ENCODE measurements at places on chromosomes 13 and 19. TPM values are rescaled to one million over a fixed set of nuclear protein-coding genes. Genes with fewer than 3 reads are reported as not detected.
A peak's percentile ranks its signal among the peaks of the same experiment; 100 is the strongest.

DNA sequence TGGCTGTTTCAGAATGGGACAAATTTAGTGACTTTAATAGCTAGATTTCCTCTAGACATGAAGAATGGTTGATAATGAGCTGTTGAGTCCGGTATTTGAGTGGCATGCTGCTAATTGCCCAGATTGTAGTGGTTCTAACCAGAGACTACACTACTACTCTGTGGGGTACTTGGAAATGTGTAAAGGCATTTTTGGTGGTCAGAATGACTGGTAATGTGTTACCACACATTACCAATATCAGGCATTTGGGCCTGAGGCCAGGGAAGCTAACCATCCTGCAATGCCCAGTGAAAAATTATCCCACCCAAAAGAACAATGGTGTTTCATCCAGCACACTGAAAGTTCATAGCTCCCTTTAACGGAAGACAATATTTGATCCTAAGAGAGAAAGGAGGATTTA lies 17.5 kb upstream of the N4BP2L1 start:
- no peak for ATAC-seq

DNA sequence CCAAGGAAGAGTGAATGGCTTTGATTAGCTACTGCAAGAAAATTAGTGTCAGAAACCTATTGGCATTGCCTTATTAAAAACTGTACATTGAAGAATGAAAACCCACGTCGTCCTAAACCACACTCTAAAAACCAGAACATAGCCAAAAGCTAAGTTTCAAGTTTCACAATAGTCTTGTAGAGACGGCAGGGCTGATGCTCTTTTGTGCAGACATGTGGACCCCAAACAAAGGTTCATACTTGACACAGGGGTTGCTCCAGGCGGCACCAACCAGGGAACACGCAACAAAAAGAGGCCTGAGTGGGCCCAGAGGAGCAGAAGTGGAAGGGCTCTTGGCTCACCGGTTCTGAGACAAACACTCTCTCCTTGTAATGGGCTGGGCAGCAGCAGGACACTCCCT lies 28.6 kb upstream of the MIR17HG start:
- ATAC-seq: no peak

GRCh38 chr13:25738342-25739196 lies 313.2 kb downstream of the SHISA2 start:
- no peak for ATAC-seq

DNA sequence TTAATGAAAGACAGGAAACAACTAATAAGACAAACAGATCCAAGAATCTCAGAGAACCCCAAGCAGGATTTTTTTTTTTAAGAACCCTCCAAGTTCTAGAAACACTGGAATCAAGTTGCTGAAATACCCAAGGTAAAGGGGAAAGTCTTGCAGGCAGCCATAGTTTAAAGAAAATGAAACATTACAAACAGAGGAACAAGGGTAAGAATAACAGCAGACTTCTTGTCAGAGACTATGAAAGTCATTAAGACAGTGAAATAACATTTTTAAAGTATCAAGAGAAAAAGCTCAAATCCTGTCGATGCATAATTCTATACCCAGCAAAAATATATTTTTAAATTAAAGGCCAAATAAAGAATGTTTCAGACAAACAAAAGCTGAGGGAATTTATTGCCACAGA lies 67.1 kb downstream of the WASF3 start:
- ATAC-seq: no peak

DNA sequence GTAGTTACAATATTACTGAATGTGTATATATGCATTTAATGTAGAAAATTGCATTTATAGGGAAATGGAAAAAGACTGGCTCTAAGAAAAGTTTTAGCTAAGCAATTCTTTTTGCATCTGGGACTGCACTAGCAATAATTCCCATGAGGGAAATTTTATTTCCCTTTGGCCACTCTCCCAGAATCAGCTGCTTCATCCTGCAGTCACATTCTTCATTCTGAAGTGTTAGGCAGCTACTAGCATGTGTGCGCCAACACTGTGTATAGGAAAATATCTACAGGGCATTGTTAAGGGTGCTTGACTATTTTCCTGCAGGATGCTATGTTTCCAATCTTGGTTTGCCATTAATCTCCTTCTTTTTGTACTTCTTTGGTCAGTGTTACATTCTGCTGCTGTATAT lies 312.8 kb upstream of the PCDH20 start:
- ATAC-seq: no peak

- ATAC-seq: no peak
Observed at GRCh38 chr13:44732503-44733098, 156.5 kb upstream of the TSC22D1 start.

DNA sequence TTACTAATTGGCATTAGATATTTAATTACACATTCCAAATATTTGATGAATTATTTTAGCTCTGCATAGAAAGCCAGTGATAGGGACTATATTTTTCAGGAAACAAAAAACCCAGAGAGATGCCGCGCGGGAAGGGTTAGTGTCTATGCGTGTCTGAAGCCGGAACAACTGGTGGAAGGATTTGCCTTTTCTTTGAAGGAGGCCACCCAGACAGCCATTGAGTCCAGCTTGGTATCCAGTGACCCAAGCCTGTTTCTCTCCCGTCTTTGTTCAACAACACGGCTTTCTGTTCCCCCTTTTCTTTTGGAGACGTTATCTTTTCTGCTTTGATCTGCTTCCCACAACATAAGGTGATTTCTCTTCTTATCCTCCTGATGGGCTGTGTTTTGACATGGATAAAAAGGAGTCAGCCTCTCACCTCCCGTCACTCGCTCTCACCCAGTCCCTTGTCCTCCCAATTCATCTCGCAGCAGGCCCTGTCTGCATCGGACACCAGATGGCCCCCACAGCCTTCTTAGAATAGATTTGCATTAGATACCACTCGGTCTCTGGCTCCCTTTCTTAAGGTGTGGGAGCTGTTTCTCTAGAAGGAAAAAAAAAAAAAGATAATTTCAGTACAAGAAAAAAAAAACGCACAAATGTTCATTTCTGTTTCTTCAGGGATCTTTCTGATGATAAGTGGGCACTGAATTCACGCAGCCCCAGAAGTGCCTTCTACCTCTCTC lies 361.8 kb downstream of the ZNF536 start:
- ATAC-seq: no peak

- ATAC-seq: no peak
Observed at GRCh38 chr13:80339563-80339911, 1.4 kb downstream of the SPRY2 start.

DNA sequence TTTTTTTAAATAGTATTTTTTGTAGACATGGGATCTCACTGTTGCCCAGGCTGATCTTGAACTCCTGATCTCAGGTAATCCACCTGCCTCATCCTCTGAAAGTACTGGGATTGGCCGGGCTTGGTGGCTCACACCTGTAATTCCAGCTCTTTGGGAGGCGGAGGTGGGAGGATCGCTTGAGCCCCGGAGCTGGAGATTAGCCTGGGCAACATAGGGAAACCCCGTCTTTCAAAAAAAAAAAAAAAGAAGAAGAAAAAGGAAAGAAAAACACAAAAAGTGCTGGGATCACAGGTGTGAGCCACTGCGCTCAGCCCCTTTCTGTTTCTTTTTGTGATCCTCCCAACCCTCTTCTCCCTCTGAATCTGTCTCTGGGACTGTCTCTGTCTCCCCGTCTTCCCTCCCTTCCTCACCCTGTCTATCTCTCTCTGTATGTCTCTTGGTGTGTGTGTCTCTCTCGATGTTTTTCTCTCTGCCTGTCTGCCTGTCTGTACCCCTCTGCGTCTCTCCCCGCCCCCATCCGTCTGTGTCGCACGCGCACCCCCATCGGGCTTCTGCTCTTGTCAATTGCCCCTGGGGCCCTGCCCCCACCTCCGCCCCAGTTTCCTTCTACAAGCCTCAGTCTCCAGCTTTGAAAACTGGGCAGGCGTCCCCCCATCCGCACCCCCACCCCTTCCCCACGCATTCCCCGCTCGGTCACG lies 540 bp upstream of the ZFP36 start:
- peak; percentile 3 for ATAC-seq

- ATAC-seq: no peak
Observed at GRCh38 chr13:43663474-43664090, 123.2 kb downstream of the ENOX1 start.

- no peak for ATAC-seq
Observed at GRCh38 chr13:54750521-54750920, 1721.9 kb downstream of the OLFM4 start.

- ATAC-seq: no peak
Observed at GRCh38 chr13:59856281-59856810, 307.4 kb downstream of the DIAPH3 start.

- ATAC-seq: no peak
Observed at GRCh38 chr13:97322740-97323342, 100.7 kb downstream of the MBNL2 start.

DNA sequence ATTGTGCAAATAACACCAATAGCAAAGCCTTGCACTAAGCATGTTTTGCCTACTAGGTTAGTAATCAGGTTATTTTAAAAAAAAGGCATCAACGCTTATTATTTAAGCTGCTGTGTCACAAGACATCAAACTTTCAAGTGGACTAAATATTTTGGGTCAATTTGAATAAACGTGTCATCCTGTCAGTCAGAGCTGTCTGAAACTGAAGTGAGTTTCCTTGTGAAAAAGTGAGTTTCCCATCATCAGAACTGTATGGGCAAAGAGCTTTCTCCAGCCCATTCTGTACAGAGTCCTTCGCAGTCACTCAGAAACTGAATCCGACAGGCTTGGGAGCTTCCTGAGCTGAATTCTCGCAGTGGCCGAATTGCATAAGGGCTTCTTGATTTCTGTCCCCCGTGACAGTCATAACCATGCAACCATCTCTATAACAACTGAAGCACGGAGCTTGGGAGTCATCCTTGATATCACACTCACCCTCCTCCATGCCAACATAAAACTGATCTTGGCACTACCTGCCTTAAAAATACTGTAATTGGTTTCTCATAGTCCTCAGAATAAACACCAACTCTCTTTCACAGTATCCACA lies 139.8 kb downstream of the MIPEP start:
- no peak for ATAC-seq

- no peak for ATAC-seq
Observed at GRCh38 chr19:43768273-43769050, 12.3 kb downstream of the KCNN4 start.

DNA sequence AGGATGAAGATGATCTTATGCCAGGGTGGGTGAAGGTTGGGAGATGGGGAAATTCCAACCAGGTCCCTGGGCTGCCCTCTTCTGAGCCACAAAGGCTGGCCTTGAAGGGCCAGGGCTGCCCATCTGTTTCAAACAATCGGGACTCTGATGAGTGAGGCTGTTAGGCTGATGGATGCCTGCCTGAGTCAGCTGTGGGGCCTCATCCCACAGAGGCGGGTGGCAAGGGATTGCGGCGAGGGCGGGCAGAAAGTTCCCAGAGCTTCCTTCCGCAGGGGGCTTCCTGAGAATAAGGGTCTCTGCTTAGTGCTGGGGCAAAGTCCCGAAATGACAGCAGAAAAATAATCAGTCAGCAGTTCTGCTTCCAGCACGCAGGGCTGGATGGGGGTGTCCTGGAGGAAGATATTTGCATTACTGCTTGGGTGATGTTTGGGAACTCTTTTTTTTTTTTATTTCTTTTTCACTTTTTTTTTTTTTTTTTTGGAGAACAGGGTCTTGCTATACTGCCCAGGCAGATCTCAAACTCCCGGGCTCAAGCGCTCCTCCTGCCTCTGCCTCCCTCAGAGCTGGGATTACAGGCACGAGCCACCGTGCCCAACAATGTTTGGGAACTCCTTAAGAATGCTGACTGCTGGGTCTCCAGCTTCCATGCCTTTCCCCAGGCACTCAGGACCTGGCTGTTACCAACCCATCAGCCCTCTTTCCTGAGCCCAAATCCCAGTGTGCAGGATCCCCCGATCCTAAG lies 14.1 kb downstream of the SH3GL1 start:
- ATAC-seq: no peak

DNA sequence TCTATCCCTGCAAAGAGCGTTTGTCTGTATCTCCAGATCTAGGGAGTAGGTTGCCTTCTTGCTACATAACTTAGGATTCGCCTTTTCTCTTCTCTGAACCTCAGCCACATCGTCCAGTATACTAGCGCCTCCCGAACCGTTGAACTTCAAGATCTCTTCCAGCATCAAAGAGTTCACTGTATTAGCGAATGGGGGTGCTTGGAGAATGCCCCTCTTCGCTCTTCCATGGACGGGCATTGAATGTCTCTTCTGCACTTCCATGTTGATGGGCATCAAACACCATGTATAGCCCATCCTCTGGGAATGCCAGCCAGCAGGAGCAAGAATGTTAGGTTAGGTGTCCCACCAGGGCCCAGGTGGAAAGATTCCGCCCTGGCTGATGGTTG lies 575 bp upstream of the OXGR1 start:
- ATAC-seq: no peak

DNA sequence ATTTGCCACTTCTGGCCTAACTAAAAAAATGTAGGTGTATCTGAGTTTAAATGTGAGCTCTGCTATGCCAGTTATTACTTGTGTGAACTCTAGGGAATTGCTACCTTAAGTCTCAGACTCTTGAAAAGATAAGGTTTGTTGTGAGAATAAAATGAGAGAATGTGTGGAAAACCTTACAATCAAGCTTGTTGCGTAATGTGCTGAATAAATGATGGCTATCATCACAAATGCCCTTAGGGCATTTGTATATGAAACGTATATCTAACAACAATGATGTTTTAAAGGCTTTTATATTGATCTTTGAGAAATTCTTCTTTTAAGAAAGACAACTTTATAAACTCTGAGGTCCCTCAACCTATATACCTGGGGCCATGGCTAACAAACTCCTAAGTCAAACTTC lies 384.8 kb downstream of the ITGBL1 start:
- no peak for ATAC-seq

DNA sequence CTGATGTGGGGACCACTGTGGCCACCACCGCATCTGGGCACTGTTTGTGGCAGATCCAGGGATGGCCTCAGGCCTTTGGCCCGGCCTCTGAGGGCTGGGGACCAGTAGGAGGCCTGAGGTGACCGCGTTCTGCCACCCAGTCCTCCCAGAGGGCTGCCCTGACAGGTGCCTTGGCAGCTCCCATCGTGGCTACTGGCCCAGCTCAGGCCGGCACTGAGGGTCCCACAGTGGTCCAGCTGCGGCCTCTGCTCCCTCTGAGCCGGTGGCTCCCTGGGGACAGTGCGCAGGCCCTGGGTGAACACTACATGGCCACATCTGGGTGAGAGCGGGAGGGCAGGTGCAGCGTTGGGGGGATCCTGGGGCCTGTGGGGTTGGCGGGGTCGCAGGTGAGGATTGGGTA lies 61.9 kb downstream of the KDM4B start:
- ATAC-seq: peak; percentile 6

GRCh38 chr13:113617961-113618360 lies 33.4 kb downstream of the TFDP1 start:
- ATAC-seq: no peak

Gene FXYD3
- total RNA-seq: not detected

Gene SIAH3
- total RNA-seq: 0.06 TPM

Gene LGI4
- total RNA-seq: 1.9 TPM

Gene CEACAM20
- total RNA-seq: not detected

Gene C13orf42
- not detected for total RNA-seq

Gene TJP3
- total RNA-seq: 8.6 TPM

Gene ONECUT3
- not detected for total RNA-seq

Gene SIGLEC12
- 0.22 TPM for total RNA-seq

Gene CAMSAP3
- total RNA-seq: 0.37 TPM

Gene ZNF808
- total RNA-seq: 45.0 TPM

Gene C3
- 4.3 TPM for total RNA-seq

Gene ZNF429
- total RNA-seq: 15.5 TPM

Gene GNG8
- not detected for total RNA-seq

Gene TRAPPC6A
- 12.9 TPM for total RNA-seq

Gene GADD45B
- total RNA-seq: 40.6 TPM

Data from activated T-helper 17 cell treated with anti-CD3 and anti-CD28 coated beads, Interleukin-2, amount 50 U/mL, for 72 hours (primary cell).